ENCODE measurements at places on chromosomes 1 and 21. TPM values are rescaled to one million over a fixed set of nuclear protein-coding genes. Genes with fewer than 3 reads are reported as not detected.

- peak; percentile 60 for DNase-seq
Measured at GRCh38 chr1:168637350-168637991, 61.1 kb downstream of the XCL1 start.

Gene TMPRSS3
- total RNA-seq: not detected

- peak; percentile 86 for DNase-seq
Measured at GRCh38 chr21:45607021-45607908, 36.3 kb upstream of the PCBP3 start.

DNA sequence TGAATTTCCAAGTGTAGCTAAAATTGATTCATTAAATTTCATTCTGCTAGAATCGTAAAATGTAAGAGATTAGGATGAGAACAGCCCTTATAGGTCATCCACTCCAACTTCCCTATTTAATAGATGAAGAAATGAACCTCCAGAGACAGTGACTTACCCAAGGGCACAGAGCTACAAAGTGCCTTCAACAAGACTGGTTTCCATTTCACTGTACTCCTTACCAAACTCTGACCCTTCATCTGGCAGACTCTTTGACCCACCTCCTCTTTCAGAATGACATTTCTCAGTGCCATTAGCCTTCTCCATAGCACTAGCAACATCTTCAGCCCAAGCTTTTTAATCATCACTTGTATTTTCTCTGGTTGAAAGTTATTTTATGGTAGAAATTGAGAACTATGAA, 161.3 kb downstream of the NEK7 start:
- DNase-seq: no peak

GRCh38 chr1:37888022-37888700, 28.8 kb upstream of the MTF1 start:
- no peak for DNase-seq

DNA sequence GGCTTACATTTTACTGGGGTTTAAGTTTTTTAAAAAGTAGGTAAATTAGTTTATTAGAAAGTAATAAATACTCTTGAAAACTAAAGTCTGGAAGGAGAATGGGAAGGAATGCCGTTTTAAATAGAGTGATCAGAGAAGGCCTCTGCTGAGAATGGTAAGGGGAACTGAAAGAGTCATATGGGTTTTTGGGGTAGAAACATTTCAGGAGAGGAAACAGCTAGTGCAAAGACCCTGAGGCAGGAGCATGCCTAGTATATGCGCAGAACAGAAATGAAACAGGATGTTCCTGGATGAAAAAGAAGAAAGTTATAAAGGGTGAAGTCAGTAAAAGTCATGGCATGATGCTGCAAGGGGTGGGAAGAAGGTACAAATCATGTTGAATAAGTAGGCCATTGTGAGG, 38.9 kb downstream of the ZC3H11B start:
- no peak for DNase-seq

Measured in PC-3 (cell line).